Activated T-helper 17 cell treated with anti-CD3 and anti-CD28 coated beads, Interleukin-2, amount 50 U/mL, for 72 hours (primary cell): ENCODE measurements at places on chromosomes 3 and 15. TPM values are rescaled to one million over a fixed set of nuclear protein-coding genes. Genes with fewer than 3 reads are reported as not detected.
A peak's percentile ranks its signal among the peaks of the same experiment; 100 is the strongest.

DNA sequence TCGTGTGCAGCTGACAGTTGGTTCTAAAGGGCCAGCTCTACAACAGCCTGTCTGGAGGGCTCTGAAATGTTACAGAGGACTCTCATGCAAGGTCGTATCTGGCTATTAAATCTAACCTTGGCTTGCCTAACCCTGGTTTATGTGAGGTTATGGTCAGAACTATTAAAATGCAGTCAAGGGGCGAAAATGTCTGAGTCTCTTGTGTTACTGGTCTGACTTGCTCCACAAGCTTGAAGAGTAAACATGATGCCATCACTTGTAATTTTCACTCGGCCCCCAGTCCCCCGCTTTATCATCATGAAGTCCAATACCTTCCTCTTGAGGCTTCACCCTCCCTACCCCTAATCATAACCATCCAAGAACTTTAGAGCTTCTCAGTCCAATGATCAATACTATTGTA lies 9.4 kb downstream of the ENTPD3 start:
- ATAC-seq = no peak

GRCh38 chr3:988785-989184 lies 104.0 kb upstream of the CNTN6 start:
- no peak for ATAC-seq

GRCh38 chr3:42099020-42099765 lies 8.0 kb downstream of the TRAK1 start:
- no peak for ATAC-seq

DNA sequence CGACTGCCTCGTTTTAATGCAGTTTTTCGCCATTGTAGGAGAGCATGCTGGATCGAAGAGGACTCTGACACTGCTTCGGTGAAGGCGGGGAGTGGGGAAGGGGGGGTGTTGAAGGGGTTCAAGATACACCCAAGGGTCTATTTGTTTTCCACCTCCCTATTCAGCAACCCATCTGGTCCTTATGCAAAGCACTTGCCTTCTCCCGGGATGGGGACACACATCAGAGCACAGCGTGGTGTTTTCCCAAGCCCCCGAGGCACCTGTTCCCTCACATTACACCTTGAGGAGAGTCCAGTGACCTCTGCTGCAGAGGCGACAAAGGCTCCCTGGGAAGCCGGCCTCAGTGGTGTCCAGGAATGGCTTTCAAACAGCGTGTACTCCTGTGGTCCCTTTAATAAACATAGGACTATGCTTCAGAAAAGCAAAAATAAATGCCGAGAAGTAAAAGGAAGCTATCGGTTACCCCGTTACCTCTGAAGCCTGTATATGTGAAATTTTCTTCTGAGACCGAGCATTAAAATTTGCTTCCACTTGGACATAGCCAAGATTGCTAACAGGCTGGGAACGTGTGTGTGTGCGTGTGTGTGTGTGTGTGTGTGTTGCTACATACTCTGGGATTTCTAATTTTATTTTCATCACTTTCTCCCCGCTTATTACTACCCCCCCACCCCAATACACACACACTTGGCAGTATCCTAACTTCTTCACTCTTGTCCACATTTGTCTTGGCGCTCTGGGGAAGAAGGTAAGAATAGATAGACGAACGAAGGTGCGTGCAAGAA lies 53.2 kb downstream of the CCDC54 start:
- ATAC-seq = peak; percentile 3

SAMD7 gene
- not detected for total RNA-seq

ATP13A5 gene
- not detected for total RNA-seq

- ATAC-seq = no peak
Observed at GRCh38 chr3:49593041-49593440, 38.8 kb downstream of the BSN start.

- no peak for ATAC-seq
Observed at GRCh38 chr3:107201146-107201545, 176.1 kb upstream of the CCDC54 start.

THSD4 gene
- not detected for total RNA-seq

GRCh38 chr3:32095431-32095830 lies 11.0 kb upstream of the GPD1L start:
- ATAC-seq = no peak

SCN5A gene
- 0.35 TPM for total RNA-seq

STIMATE gene
- total RNA-seq = 39.0 TPM
